ENCODE measurements at places on chromosomes 2 and 18.

GRCh38 chr18:22063102-22063501, 106.3 kb upstream of the GATA6 start:
- no peaks in the 10 kb centered on the region for H3K36me3 ChIP-seq
- H3K27me3 ChIP-seq, result no peaks in the 10 kb centered on the region
- H3K4me3 ChIP-seq, result no peak overlapping the region
- no peaks in the 10 kb centered on the region for H3K4me1 ChIP-seq
- H3K27ac ChIP-seq, result no peak overlapping the region

DNA sequence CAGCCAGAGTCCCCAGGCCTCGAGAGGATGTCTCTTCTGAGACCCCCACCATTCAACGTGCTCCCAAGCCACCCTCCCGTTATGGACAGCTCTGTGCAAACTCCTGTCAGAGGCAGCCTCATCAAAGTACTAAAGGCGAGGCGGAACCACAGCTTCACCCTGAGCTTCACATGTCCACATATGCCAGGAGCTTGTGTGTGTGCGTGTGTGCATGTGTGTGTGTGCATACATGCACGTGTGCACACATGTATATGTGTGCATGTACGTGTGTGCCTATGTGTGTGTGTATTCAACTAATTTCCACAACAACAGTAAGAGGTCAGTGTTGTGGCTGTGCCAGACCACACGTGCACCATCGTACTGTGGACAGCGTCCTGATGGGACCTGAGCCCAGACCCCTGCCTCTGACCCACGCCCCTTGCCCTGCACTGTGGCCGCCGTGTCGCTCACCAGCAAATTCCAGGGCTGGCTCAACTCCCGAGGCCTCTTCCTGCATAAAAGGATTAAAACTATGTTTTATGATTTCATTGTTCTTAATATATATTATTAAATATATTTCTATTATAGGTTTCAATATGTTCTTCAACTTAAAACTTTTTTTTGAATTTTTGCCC, 444.8 kb downstream of the EIPR1 start:
- no peak for DNase-seq
- no peaks in the 10 kb centered on the region for H3K36me3 ChIP-seq
- no peaks in the 10 kb centered on the region for H3K4me1 ChIP-seq
- H3K27ac ChIP-seq, result no peak overlapping the region
- no peak overlapping the region for H3K4me3 ChIP-seq
- H3K27me3 ChIP-seq, result no peaks in the 10 kb centered on the region

- peaks cover 90% of the 10 kb centered on the region for H3K4me1 ChIP-seq
- no peaks in the 10 kb centered on the region for H3K27me3 ChIP-seq
- no peaks in the 10 kb centered on the region for H3K36me3 ChIP-seq
- H3K27ac ChIP-seq, result no peak overlapping the region
- DNase-seq, result no peak
Observed at GRCh38 chr2:113895301-113895700, 5.4 kb downstream of the ACTR3 start.

DNA sequence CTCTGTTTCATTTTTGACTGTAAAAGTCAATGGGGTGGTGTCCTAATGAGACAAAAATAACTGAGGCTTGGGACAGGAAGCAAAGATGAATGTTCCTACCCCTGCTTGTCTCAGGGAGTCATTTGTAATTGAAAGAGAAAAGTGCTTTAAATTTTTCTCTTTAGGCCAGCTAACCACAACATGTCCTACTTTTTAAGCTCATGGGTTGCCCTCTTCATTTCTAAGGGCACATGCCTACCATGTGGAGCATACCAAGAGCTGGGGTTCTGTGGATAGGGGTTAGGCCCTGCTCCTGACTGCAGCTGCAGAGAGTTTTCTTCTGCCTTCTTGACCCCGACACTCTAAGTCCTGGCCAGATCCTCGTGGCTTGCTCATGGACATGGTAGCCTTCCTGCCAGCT, 96.8 kb upstream of the ARL4C start:
- H3K27me3 ChIP-seq, result no peaks in the 10 kb centered on the region
- H3K4me3 ChIP-seq, result no peak overlapping the region
- H3K36me3 ChIP-seq, result no peaks in the 10 kb centered on the region
- no peak for DNase-seq

- H3K27me3 ChIP-seq, result no peaks in the 10 kb centered on the region
- no peak overlapping the region for H3K27ac ChIP-seq
- DNase-seq, result no peak
- peaks cover 4% of the 10 kb centered on the region for H3K36me3 ChIP-seq
- no peak overlapping the region for H3K4me3 ChIP-seq
Observed at GRCh38 chr2:113978524-113979190, 88.8 kb downstream of the ACTR3 start.

DNA sequence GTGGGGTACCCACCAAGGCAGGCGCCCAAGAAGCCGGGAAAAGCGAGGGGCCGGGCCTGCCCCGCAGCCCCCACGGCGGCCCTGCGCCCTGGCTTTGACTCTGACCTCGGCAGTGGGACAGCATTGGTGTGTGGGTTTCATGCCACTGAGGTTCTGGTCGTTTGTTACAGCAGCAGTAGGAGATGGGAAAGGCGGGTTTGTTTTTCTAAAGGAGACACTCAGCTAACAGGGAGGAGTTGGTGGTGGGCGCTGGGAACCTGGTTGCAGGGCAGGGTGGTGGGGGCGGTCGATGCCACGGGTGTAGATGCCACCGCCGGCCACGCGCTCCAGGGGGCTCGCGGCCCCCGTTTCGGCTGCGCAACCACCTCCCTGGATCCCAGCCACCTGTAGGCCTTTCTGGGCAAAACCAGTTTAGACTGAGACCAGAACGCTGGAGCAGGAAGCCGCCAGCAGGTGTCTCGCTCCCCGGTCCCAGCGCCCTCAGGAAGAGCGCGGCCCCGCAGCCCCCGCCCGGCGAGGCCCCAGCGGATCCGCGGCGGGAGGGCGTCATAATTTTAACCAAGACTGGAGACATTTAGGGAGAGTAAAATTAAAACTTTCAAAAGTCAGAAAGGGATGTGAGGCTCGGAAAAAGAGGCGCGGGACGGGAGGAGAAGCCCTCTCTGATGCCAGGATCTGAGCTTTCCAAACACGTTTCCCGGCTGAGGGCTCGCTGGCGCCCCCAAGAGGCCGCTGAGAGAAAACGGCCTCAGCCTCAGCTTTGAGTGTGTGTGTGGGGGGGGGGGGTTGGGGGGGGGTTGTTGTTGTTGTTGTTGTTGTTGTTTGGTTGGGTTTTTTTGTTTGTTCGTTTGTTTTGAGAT, 17.4 kb downstream of the CIDEA start:
- H3K36me3 ChIP-seq, result no peaks in the 10 kb centered on the region
- DNase-seq, result peak; percentile 84
- H3K27me3 ChIP-seq, result no peaks in the 10 kb centered on the region
- H3K4me3 ChIP-seq, result peak overlapping the region; percentile 53
- peaks cover 3% of the 10 kb centered on the region for H3K4me1 ChIP-seq
- peak overlapping the region; percentile 61 for H3K27ac ChIP-seq

GRCh38 chr18:61609131-61609530, 275.9 kb downstream of the CDH20 start:
- H3K27ac ChIP-seq, result no peak overlapping the region
- DNase-seq, result no peak
- H3K4me1 ChIP-seq, result peaks cover 32% of the 10 kb centered on the region
- H3K4me3 ChIP-seq, result no peak overlapping the region
- H3K27me3 ChIP-seq, result no peaks in the 10 kb centered on the region
- no peaks in the 10 kb centered on the region for H3K36me3 ChIP-seq

- DNase-seq, result no peak
- H3K36me3 ChIP-seq, result no peaks in the 10 kb centered on the region
Observed at GRCh38 chr2:126981476-126981875, 82.8 kb downstream of the TEX51 start.

DNA sequence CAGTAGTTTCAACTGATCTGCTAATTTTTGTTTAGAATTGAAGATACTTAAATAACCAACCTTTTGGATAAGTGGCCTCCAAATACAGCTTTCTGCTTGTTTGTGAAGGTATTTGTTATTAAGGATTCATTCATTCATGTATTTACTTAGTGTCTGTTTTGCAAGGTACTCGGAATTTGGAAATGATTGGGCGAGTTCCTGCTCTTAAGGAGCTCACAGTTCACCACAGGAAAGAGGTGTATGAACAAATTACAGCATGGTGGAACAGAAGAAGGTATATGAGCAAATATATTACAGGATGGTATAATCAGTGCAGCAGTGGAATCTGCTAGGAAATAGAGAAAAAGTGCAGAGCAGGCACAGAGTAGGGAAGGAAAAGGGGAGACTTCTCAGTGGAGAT, 4.5 kb downstream of the ACSL3 start:
- H3K4me3 ChIP-seq, result no peak overlapping the region
- H3K36me3 ChIP-seq, result no peaks in the 10 kb centered on the region
- H3K27ac ChIP-seq, result no peak overlapping the region
- H3K4me1 ChIP-seq, result peaks cover 12% of the 10 kb centered on the region

- H3K27ac ChIP-seq, result no peak overlapping the region
- no peaks in the 10 kb centered on the region for H3K4me1 ChIP-seq
- no peak overlapping the region for H3K4me3 ChIP-seq
- no peak for DNase-seq
- no peaks in the 10 kb centered on the region for H3K36me3 ChIP-seq
Observed at GRCh38 chr2:603427-603826, 73.8 kb downstream of the TMEM18 start.

- no peaks in the 10 kb centered on the region for H3K27me3 ChIP-seq
- DNase-seq, result no peak
- no peak overlapping the region for H3K27ac ChIP-seq
- no peaks in the 10 kb centered on the region for H3K36me3 ChIP-seq
- H3K4me1 ChIP-seq, result no peaks in the 10 kb centered on the region
Observed at GRCh38 chr18:30971338-30971956, 71.1 kb downstream of the DSC3 start.

DNA sequence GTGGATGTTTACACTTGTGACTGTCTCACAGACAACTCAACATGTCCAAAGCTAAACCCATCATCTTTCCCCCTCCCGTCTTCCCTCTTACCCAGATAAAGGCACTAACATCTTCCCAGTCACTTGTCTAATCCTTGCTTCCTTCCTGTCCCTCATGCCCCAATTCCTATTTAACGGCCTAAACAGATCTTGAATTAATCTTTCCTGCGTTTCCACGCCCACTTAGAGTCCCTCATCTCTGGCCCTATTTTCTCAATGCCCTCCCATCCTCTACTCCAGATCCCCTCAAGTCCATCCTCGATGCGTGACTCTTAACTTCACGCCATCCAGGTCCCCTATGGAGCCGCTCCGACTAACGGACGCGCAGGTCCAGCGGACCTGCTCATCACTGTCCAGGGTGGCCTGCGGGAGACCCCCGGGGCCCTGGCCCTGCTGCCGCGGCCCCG, 682 bp upstream of the SCLY start:
- H3K27ac ChIP-seq, result peak overlapping the region; percentile 91
- DNase-seq, result no peak

DNA sequence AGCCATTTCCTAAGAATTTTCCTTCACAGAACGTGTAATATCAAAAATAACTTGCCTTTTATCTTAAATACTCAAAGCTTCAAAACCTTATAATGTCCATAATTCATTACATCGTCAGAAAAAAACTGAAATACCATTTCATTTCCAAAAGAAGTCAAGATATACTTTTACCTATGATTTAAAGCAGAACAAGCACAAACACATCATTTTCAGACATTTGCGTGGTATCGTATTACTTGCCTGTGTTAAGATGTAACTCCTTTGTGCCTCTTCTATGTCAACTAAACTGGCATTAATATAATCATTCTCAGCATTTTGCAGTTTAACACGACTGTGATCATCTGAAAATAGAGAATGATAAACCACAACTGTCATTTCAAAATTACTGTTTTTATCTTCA, 47.5 kb downstream of the PTPN2 start:
- no peaks in the 10 kb centered on the region for H3K27me3 ChIP-seq
- no peak overlapping the region for H3K27ac ChIP-seq
- H3K36me3 ChIP-seq, result peaks cover 18% of the 10 kb centered on the region
- H3K4me3 ChIP-seq, result no peak overlapping the region

GRCh38 chr2:181063696-181064095, 83.3 kb downstream of the UBE2E3 start:
- no peak overlapping the region for H3K27ac ChIP-seq
- DNase-seq, result no peak
- no peaks in the 10 kb centered on the region for H3K27me3 ChIP-seq
- no peaks in the 10 kb centered on the region for H3K4me1 ChIP-seq

- no peak overlapping the region for H3K27ac ChIP-seq
- no peaks in the 10 kb centered on the region for H3K4me1 ChIP-seq
- H3K4me3 ChIP-seq, result no peak overlapping the region
- H3K27me3 ChIP-seq, result no peaks in the 10 kb centered on the region
Observed at GRCh38 chr18:31072175-31072574, 29.6 kb upstream of the DSC3 start.

- H3K36me3 ChIP-seq, result peaks cover 94% of the 10 kb centered on the region
- H3K4me3 ChIP-seq, result no peak overlapping the region
- no peaks in the 10 kb centered on the region for H3K4me1 ChIP-seq
- no peaks in the 10 kb centered on the region for H3K27me3 ChIP-seq
- DNase-seq, result no peak
Observed at GRCh38 chr18:54280220-54280569, 10.9 kb downstream of the POLI start.

GRCh38 chr2:196798980-196799379, 503 bp downstream of the GTF3C3 start:
- peaks cover 30% of the 10 kb centered on the region for H3K4me1 ChIP-seq
- DNase-seq, result no peak
- no peaks in the 10 kb centered on the region for H3K27me3 ChIP-seq
- H3K27ac ChIP-seq, result peak overlapping the region; percentile 72
- peak overlapping the region; percentile 86 for H3K4me3 ChIP-seq

GRCh38 chr2:54558188-54559005, 102.3 kb downstream of the SPTBN1 start:
- peak overlapping the region; percentile 59 for H3K4me3 ChIP-seq
- H3K4me1 ChIP-seq, result peaks cover 96% of the 10 kb centered on the region
- H3K36me3 ChIP-seq, result no peaks in the 10 kb centered on the region
- no peaks in the 10 kb centered on the region for H3K27me3 ChIP-seq

- no peaks in the 10 kb centered on the region for H3K27me3 ChIP-seq
- DNase-seq, result no peak
- H3K36me3 ChIP-seq, result no peaks in the 10 kb centered on the region
- H3K27ac ChIP-seq, result no peak overlapping the region
- H3K4me1 ChIP-seq, result no peaks in the 10 kb centered on the region
- no peak overlapping the region for H3K4me3 ChIP-seq
Observed at GRCh38 chr2:54956111-54956627, 94.1 kb downstream of the RTN4 start.

DNA sequence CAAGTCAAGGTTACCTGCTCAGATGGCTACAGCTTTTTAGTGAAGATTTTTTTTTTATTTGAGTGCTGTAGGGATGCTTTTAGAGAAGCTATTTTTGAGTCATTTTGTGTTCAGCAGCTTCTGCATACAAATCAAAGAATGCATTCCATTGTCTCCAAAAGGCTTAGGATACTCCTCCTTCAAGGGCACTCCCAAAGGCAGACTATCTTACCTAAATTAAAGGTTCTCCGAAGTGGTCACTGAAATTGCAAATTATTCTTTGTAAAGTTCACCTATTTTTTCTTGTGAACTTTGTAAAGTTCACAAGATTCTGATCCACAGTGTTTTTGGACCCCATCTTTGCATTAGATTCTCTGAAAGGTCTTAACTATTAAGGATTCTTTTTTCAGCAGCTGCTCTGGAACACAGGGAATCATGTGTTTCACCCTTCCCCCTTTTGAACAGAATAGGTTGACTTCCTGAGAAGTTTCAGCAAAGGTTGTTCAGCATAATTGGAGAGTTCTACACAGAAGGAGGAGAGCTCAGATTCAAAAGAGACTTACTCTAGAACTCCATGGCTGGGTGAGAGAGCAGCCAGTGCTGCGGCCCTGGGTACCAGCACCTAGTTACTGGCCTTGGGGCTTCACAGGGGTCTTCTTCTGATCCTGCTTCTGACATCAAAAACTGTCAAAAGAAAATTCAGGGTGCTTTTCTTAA, 14.5 kb downstream of the CLIP4 start:
- no peak for DNase-seq
- H3K27me3 ChIP-seq, result no peaks in the 10 kb centered on the region
- peak overlapping the region; percentile 0 for H3K27ac ChIP-seq

GRCh38 chr2:234165421-234165820, 114.9 kb downstream of the SPP2 start:
- H3K4me3 ChIP-seq, result no peak overlapping the region
- H3K4me1 ChIP-seq, result no peaks in the 10 kb centered on the region
- no peaks in the 10 kb centered on the region for H3K27me3 ChIP-seq
- no peaks in the 10 kb centered on the region for H3K36me3 ChIP-seq
